ENCODE measurements at places on chromosomes 1 and 21. TPM values are rescaled to one million over a fixed set of nuclear protein-coding genes. Genes with fewer than 3 reads are reported as not detected.

- H3K4me1 ChIP-seq, result no peaks in the 10 kb centered on the region
- H3K27me3 ChIP-seq, result no peaks in the 10 kb centered on the region
- H3K36me3 ChIP-seq, result no peaks in the 10 kb centered on the region
- H3K27ac ChIP-seq, result no peak overlapping the region
- DNase-seq, result no peak
- no peak overlapping the region for H3K4me3 ChIP-seq
Measured at GRCh38 chr21:40191196-40191595, 324.0 kb downstream of the PCP4 start.

DNA sequence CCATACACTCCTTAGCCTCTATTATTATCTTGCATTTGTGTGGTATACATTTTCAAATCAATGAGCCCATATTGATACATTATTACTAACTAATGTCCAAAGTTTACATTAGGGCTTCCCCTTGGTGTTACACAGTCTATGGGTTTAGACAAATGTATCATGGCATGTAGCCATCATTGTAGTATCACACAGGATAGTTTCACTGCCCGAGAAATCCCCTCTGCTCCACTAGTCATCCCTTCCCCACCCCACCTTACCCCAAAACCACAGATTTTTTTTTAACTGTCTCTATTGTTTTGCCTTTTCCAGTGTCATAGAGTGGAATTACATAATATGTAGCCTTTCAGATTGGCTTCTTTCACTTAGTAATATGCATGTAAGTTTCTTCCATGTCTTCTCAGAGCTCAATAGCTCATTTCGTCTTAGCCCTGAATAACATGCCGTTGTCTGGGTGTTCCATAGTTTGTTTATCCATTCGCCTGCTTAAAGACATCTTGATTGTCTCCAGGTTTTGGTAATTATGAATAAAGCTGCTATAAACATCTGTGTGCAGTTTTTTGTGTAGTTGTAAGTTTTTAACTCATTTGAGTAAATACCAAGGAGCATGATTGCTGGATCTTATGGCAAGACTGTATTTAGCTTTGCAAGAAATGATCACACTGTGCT is 86.4 kb upstream of the LYST start:
- DNase-seq, result no peak
- H3K4me1 ChIP-seq, result peaks cover 38% of the 10 kb centered on the region
- H3K4me3 ChIP-seq, result no peak overlapping the region
- no peak overlapping the region for H3K27ac ChIP-seq

- no peaks in the 10 kb centered on the region for H3K36me3 ChIP-seq
- H3K4me1 ChIP-seq, result no peaks in the 10 kb centered on the region
- peaks cover 4% of the 10 kb centered on the region for H3K27me3 ChIP-seq
- H3K27ac ChIP-seq, result no peak overlapping the region
Measured at GRCh38 chr1:70455291-70455690, 44.2 kb downstream of the CTH start.

DNA sequence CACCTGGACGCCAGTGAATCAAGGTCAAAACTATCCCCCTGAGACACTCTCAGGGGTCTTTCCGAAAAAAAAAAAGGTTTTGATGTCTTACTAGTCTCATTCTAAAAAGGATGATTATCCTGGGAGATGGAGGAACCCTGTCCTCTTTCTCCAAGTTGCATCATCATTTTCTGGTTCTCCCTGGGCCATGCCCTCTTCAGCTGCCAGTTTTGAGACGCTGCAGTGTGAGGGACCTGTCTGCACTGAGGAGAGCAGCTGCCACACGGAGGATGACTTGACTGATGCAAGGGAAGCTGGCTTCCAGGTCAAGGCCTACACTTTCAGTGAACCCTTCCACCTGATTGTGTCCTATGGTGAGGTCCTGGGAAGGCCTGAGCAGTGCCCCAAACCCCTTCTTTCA is 3.5 kb downstream of the FCRLA start:
- no peaks in the 10 kb centered on the region for H3K36me3 ChIP-seq
- H3K4me1 ChIP-seq, result no peaks in the 10 kb centered on the region
- H3K27ac ChIP-seq, result no peak overlapping the region
- H3K27me3 ChIP-seq, result peaks cover 26% of the 10 kb centered on the region
- no peak for DNase-seq

Gene SPRR2E
- total RNA-seq, result not detected

Gene ATP1A4
- total RNA-seq, result not detected

DNA sequence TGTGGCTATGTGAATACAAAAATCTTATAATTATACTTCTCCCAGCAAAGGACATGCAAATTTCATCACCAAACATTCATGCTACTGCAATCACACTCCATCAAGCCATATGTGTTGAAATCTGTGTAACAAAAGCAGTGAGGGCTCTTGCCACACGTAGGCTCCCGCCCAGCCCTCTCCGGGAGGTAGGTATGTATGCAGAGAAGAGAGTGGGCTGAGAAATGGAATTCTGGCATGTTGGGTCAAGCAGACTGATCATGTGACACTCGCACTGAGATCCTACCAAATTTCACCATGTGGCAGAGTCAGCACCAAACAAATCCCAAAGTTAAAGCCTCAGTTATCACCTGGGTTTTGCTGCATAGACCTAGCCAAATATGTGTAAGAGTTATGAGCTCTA is 49.7 kb downstream of the APP start:
- no peak for DNase-seq
- no peak overlapping the region for H3K27ac ChIP-seq
- no peak overlapping the region for H3K4me3 ChIP-seq

Gene LYPD8
- not detected for total RNA-seq

GRCh38 chr1:201318504-201319340 is 35.4 kb downstream of the PKP1 start:
- no peaks in the 10 kb centered on the region for H3K4me1 ChIP-seq
- no peak overlapping the region for H3K4me3 ChIP-seq
- H3K27me3 ChIP-seq, result peaks cover 7% of the 10 kb centered on the region
- no peaks in the 10 kb centered on the region for H3K36me3 ChIP-seq
- DNase-seq, result no peak
- no peak overlapping the region for H3K27ac ChIP-seq

Gene NFASC
- total RNA-seq, result 0.23 TPM

DNA sequence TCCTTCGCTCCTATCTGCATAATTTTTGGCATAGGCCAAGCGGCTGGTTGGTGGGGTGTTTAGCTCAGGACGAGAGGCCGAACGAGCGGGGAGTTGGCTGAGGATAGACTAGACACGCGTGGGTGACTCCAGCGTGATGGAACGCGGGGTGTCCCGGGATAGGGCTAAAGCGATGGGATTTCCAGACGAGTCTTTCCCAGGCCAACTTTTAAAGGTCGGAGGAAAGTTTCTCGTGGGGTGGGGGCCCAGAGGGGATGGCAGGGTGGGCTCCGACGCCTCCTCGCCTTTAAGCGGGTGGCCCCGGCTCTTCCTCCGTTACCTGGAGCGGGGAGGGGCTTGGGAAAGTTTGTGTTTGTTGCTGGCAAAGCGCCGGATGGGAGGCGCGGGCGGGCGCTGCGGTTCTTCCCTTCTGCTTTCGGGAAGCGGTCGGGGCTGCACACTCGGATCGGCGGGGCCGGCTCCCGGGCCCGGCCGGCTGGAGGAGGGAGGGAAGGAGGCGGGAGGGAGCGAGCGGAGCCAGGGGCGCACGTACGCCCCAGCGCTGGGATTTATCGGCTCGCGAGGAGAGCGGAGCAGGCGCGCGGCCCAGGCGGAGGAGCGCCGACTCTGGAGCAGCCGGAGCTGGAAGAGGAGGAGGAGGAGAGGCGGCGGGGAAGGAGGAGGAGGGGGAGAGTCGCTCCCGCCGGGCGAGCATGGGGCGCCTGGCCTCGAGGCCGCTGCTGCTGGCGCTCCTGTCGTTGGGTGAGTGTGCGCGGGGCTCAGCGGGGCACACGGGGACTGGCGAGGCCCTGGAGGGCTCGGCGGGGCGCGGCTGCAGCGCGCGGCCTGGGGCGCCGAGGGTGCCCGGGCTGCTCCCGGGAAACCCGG is at the start of gene PTGFRN:
Gene PTGFRN (plus strand): TSS at position 405 of the 867 bp plus-strand sequence. CDS start 288 bp downstream, at position 693.
- peak within 1 kb of the TSS; percentile 67 for H3K4me3 ChIP-seq
- H3K27ac ChIP-seq, result no peak within 1 kb of the TSS
- H3K27me3 ChIP-seq, result peaks cover 8% of the 10 kb centered on the region
- peaks cover 6% of the 10 kb centered on the region for H3K4me1 ChIP-seq
- no peaks in the 10 kb centered on the region for H3K36me3 ChIP-seq

DNA sequence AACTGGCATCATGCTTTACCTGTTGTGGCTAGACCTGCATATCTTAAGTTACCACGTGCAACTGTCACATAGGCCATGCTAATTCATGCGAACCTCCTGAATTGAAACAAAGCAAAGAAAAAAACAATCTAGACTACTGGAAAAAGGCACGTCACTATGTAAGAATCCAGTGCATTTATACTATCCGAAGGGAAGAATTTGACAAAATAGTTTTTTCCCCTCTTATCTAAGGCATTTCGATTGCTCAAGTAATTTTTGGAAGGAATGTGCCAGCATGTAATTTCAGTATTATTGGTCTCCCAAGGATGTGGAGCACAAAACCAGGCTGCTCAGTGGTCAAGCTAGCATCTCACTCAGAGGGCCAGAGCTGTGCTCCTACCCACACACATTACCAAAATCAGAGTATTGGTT is 31.5 kb upstream of the C1orf198 start:
- H3K36me3 ChIP-seq, result peaks cover 5% of the 10 kb centered on the region
- H3K4me3 ChIP-seq, result no peak overlapping the region
- no peak for DNase-seq
- H3K27ac ChIP-seq, result no peak overlapping the region
- no peaks in the 10 kb centered on the region for H3K4me1 ChIP-seq

- H3K4me1 ChIP-seq, result no peaks in the 10 kb centered on the region
- H3K27me3 ChIP-seq, result no peaks in the 10 kb centered on the region
- no peaks in the 10 kb centered on the region for H3K36me3 ChIP-seq
- no peak overlapping the region for H3K4me3 ChIP-seq
- no peak overlapping the region for H3K27ac ChIP-seq
- DNase-seq, result no peak
Measured at GRCh38 chr1:7538033-7538432, 233.1 kb upstream of the VAMP3 start.

Gene EXOC8
- 20.6 TPM for total RNA-seq

- no peaks in the 10 kb centered on the region for H3K27me3 ChIP-seq
- peaks cover 44% of the 10 kb centered on the region for H3K36me3 ChIP-seq
- DNase-seq, result no peak
Measured at GRCh38 chr1:15965228-15965767, 10.6 kb downstream of the ZBTB17 start.
